ENCODE measurements at places on chromosomes 5 and 9.

DNA sequence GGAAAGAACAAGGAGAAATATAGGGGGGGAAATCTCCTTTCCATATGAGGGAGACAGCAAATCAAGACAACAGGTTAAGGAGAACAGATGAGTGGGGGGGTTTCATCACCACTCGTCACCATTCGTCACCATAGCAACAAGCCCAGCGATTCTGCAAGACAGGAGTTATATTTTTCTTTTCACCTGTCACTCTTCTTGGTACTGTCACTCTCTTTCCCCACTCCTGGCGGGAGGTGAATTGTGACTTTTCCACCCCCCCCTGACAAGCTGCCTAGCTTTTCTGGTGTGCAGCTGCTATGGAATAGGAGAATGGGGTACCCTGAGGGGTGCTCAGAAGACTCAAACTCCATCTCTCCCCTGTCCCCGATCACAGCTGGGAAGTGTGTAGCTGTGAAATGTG, 239.9 kb downstream of the FAM114A2 start:
- DNase-seq, result no peak

DNA sequence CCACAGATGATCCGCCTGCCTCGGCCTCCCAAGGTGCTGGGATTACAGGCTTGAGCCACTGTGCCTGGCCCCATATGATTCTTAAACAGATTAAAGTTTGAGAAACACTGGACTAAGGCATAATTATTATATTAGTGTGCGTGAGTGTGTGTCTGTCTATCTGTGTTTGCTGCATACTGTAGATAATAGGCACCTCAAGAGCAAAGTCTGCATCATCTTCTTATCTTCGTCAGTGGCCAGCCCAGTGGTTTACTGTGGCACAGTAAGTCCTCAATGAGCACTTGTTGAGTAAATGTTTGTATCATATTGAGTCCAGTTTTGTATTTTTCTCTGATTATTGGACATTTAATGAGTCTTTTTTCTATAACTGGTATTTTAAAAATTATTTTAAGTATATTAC, 81.7 kb downstream of the ITGA1 start:
- DNase-seq, result no peak

DNA sequence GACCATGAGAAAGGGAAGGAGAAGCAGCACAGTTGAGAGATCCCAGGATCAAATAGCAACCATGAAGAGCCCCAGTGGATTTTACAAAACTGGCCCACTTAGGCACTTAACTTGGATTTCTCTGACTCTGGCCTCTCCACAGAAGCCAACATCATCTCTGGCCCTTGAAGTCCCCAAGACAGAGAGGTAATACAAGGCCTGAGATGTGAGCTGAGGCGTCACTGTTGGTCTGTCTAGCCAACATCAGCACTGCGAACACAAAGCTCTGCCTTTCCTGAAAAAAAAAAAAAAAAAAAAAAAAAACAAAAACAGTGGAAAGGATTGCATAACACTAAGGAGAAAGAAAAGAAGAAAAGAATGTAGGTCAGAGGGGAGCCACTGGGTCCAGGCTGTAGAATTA, 378.3 kb downstream of the BRINP1 start:
- DNase-seq, result no peak

- DNase-seq, result no peak
Observed at GRCh38 chr9:38761999-38762398, 42.1 kb upstream of the FAM240B start.

Measured in GM04503 (cell line).